Activated CD8-positive, alpha-beta memory T cell treated with anti-CD3 and anti-CD28 coated beads, Interleukin-2, amount 10 ng/mL, durations not matched to agents 7 days and 5 days (primary cell): ENCODE measurements at places on chromosomes 5 and 9. TPM values are rescaled to one million over a fixed set of nuclear protein-coding genes. Genes with fewer than 3 reads are reported as not detected.

The PCDHGB4 gene
- total RNA-seq: 0.09 TPM

- DNase-seq: no peak
- no peaks in the 10 kb centered on the region for H3K4me1 ChIP-seq
- no peak overlapping the region for H3K4me3 ChIP-seq
- peaks cover 2% of the 10 kb centered on the region for H3K36me3 ChIP-seq
Measured at GRCh38 chr5:16559702-16560101, 57.1 kb downstream of the RETREG1 start.

The GRM6 gene
- total RNA-seq: not detected

- H3K27ac ChIP-seq: peak overlapping the region; percentile 78
- no peak overlapping the region for H3K4me3 ChIP-seq
- H3K36me3 ChIP-seq: peaks cover 50% of the 10 kb centered on the region
- H3K4me1 ChIP-seq: peaks cover 36% of the 10 kb centered on the region
Measured at GRCh38 chr5:154813736-154814135, 36.7 kb downstream of the FAXDC2 start.

DNA sequence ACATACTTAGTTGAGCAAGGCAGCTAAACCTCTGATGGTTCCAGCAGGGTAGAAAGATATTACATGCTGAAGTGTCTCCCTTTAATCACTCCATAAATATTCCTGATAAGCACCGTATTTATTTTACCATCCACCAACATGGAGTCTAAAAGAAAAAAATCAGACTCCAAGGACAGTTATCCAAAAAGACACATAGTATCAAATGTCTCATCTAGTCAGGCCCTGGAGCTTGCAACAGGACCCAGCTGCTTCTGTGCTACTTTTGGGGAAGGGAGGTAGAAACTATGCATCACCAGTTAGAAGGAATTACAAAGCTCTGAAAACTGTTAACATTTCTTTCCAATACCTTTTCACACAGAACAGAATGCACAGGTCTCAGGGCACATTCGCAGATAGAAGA is 88.1 kb downstream of the S1PR3 start:
- no peak overlapping the region for H3K4me3 ChIP-seq
- H3K4me1 ChIP-seq: no peaks in the 10 kb centered on the region
- H3K27ac ChIP-seq: no peak overlapping the region
- no peaks in the 10 kb centered on the region for H3K36me3 ChIP-seq
- H3K27me3 ChIP-seq: peaks cover 18% of the 10 kb centered on the region
- no peak for DNase-seq

GRCh38 chr5:157860898-157861890 is 2.2 kb upstream of the CLINT1 start:
- H3K4me3 ChIP-seq: no peak overlapping the region
- H3K4me1 ChIP-seq: peaks cover 38% of the 10 kb centered on the region
- DNase-seq: no peak
- H3K27me3 ChIP-seq: no peaks in the 10 kb centered on the region

DNA sequence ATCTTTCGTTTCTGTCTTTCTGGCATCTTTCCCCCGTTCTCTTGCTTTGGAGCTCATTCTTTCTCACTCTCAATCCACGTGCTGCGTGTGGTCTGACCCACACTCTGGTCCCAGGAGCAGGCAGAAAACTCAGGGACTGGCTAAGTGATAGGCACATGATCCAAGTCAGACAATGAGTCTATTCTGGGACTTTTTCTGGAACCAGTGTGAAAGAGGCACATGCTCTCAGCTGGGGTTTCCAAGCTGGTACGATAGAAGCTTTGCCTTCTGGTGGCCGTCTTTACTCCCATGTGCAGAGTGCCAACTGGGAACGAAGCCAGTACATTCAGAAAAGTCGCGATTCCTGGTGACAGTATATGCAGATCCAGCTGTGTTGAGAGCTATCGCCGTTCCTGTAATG is 94.4 kb downstream of the PDZD2 start:
- no peaks in the 10 kb centered on the region for H3K27me3 ChIP-seq
- no peak overlapping the region for H3K4me3 ChIP-seq
- DNase-seq: no peak
- no peaks in the 10 kb centered on the region for H3K36me3 ChIP-seq

The FRMPD1 gene
- total RNA-seq: not detected

- H3K4me1 ChIP-seq: peaks cover 25% of the 10 kb centered on the region
- peak overlapping the region; percentile 73 for H3K4me3 ChIP-seq
- DNase-seq: no peak
- peaks cover 95% of the 10 kb centered on the region for H3K27me3 ChIP-seq
Measured at GRCh38 chr9:21974343-21974721, 19.9 kb downstream of the CDKN2A start.

DNA sequence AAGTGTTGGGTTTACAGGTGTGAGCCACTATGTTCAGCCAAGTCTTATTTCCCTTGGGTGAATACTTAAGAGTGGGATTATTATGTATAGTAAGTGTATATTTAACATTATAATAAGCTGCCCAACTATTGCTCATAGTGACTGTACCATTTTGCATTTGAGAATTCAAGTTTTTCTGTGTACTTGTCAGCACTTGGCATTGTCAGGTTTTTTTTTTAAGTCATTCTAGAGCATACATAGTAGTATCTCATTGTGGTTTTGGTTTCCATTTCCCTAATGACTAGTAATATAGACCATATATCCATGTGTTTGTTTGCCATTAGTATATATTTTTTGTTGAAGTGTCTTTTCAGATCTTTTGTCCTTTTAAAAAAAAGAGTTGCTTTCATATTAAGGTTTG is 10.5 kb upstream of the ELL2 start:
- H3K36me3 ChIP-seq: peaks cover 19% of the 10 kb centered on the region
- DNase-seq: no peak
- H3K27me3 ChIP-seq: peaks cover 4% of the 10 kb centered on the region
- H3K4me3 ChIP-seq: no peak overlapping the region
- H3K4me1 ChIP-seq: peaks cover 28% of the 10 kb centered on the region
- no peak overlapping the region for H3K27ac ChIP-seq

DNA sequence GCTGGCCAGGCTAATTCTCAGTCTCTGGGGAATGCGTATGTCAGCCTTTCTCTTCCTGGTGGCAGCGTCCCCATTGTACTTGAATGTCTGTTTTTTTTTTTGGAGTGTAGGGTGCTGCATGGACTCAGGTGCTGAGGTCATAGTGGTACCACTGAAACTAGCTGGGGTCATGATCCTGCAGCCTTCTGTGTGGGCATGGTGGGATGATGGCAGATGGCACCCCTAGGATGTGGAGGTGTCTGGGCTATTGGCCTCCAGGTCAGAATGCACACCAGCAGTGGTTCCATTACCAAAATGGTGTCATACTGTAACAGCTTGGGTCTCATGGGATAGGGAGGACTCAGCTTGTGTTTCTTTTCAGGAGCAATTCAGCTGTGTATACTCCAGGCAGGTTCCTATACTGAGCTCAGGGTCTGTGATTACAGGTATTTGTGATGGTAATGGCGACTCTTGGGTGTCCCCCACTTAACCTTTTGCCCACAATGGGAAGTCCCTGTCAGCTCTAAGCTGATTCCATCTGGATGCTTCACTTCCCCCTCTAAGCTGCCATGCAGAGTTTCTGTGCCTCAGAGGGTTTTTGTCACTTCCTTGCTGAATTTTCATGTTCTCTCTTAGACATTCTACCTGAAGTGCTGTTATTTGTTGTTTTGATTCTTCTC is 17.9 kb downstream of the HSD17B4 start:
- peaks cover 2% of the 10 kb centered on the region for H3K4me1 ChIP-seq
- no peak overlapping the region for H3K4me3 ChIP-seq
- no peaks in the 10 kb centered on the region for H3K27me3 ChIP-seq

DNA sequence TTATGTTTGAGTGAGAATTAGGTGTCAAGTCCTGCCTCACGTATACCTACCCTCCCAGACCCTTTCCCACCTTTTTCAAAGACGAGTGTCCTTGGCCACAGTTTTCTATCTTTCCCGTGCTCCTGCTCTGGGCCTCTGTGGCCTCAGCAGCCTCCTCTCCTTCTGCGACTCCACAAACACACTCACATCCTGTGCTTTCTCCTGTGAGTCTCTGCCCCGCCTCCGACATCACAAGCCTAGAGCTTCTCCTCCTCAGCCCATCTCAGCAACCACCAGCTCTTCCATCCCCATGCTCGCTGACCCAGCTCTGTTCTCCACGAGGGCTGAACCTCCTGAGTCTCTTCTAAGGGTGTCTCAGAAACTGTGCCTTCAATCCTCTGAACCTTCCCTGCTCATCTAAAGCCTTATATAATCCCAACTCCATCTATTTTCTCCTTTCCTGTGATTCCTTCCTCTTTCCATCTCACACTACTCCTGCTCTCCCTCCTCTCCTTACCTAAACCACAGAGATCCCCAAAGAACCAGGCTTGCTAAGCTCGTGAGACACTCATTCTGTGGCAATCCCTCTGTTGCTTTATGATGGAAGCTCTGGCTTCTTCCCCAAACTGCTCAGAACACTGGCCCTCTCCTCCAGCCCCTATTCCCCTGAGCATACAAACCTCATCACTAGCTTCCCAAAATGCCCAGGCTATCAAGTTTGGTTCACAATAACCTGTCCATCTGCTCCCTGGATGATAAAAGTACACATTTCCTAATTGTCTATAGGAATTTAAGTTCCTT is 55.2 kb downstream of the RASEF start:
- H3K27me3 ChIP-seq: no peaks in the 10 kb centered on the region
- no peaks in the 10 kb centered on the region for H3K36me3 ChIP-seq
- H3K27ac ChIP-seq: no peak overlapping the region
- H3K4me3 ChIP-seq: no peak overlapping the region
- H3K4me1 ChIP-seq: peaks cover 6% of the 10 kb centered on the region

DNA sequence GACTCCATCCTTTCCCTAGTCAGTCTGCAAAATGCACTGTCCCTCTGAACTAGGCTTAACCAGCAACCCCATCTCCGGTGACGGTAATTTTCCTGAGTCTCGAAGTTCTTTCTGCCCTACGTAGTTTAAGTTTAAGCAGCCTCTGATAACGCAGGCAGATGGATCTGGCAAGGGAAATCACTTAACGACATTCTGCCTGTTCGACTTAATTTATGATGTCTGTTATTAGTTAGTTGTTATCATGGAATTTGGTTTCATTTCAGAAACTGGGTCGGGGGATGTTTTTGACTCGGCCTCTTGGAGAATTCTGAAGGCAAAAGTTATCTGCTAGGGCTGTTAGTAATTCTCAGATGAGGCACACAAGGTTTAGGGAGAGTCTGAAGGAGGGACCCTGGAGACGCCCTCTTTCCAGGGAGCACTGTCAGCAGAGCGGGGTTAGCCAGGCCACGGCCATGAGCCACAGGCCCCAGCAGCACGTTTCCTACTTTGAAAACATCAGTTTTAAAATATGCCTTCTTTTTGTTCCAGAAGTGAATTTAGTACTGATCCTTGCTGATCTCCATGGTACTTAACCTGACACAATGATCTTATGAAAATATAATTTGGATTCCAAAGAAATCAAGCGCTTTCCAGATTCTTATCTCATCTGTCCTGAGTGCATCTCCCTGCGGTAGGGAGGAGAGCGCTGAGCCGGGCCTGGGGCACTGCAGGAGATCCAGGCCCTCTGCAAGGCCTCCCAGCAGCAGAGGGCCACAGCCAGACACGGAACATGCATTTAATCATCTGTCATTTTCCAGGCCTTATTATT is 171.0 kb upstream of the OTULINL start:
- no peaks in the 10 kb centered on the region for H3K27me3 ChIP-seq
- DNase-seq: no peak

The IL33 gene
- not detected for total RNA-seq

DNA sequence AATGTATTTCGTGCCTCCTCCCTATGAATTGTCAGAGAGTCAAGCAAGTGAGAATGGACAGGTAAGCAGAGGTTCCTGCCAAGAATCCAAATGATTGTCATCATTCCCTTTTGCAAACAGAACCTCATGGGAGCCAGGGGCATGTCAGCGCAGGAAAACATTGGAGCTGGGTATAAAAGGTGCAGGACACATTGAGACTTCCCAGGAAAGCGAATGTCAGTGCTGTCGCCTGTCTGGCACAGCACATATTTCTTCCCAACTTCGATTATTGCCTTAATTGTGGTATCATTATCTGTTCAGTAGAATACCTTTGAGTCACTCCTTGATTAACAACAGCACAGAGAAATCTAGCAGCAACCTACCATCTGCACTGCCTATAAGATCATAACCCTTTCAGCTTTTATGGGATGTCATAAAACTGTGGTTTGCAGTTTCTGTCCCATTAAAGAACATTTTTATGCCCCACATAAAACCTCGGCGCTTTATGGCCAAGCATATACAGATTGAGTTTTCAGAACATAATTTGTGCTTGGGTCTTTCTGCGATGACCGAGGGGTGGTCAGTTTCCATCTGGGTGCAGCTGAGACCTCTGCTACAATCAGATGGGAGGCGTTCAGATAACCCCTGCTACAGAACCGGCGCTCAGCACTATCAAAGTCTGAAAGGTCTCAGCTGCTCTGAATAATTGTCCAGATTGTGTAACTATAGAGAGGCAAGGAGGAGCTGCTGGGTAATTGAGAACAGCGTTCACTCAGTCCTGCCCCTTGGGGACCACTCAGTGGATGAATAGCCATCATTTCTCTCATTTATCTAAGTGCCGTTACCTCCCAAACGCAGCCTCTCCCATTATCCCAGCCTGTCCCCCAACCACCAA is 30.9 kb upstream of the WWC1 start:
- no peak overlapping the region for H3K4me3 ChIP-seq
- no peak overlapping the region for H3K27ac ChIP-seq

DNA sequence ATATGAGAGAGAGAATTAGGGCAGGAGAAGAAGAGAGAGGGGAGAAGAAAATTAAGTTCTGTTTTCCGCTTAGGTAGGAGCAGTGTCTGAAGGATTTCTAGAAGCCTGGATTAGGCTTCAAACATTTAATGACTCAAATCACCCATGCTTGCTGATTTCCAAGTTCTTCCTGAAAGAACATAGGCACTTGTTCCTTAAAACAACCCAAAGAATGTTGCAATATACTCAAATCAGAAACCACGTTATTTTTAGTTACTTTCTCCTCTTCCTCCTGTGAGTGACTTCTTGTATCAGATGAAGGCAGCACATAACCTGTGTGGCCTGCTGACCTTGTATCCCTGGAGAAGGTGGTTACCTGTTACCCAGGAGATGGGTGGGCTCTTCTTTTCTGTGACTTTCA is 351.5 kb upstream of the KLF4 start:
- no peaks in the 10 kb centered on the region for H3K36me3 ChIP-seq
- H3K4me3 ChIP-seq: no peak overlapping the region
- no peak for DNase-seq
- no peaks in the 10 kb centered on the region for H3K27me3 ChIP-seq
